ENCODE measurements at places on chromosomes 4 and X.

GRCh38 chr4:85837439-85837733 is 362.4 kb downstream of the ARHGAP24 start:
- no peak for DNase-seq

DNA sequence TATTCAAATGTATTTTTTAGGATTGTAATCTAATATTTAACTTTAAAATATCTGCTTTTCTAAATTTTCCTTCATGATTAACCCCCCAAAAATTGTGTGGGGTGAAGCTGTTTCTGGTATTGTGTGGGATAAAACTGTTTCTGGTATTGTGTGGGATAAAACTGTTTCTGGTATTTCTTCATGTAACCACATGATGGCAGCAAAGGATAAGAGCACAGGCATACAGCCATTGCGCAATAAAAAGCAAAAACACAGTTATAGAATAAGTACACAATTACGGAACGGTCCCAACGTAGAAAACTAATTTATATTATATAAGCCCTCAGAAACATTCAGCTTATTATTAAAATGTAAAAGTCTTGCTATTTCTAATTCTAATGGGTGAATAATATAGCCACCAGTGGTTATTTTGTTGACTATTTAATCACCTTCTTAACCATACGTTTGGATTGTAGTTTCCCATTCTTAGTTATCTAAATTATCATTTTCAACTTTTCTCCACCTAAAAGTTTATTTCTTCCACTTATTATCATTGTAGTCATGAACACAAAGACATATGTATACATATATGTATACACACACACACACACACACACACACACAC is 333.9 kb upstream of the FSTL5 start:
- peak; percentile 34 for DNase-seq

DNA sequence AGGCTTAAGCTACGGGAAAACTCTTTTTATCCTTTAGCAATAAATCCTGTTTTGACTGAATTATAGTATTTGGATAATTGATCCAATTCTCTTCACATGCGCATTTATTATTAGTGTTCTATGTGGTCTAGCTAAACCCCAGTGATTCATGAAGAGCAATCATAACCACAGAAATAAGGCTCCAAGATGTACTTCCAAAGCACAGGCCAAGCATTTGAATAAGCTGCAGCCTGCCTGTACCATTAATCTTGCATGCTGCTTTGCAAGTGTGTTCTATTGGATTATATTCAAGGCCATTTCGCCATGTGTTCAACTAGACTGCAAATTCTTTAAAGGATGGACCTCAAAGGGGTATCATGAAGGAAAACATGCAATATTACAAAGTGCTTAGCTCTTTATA is 385.2 kb upstream of the FAT1 start:
- DNase-seq, result peak; percentile 22

DNA sequence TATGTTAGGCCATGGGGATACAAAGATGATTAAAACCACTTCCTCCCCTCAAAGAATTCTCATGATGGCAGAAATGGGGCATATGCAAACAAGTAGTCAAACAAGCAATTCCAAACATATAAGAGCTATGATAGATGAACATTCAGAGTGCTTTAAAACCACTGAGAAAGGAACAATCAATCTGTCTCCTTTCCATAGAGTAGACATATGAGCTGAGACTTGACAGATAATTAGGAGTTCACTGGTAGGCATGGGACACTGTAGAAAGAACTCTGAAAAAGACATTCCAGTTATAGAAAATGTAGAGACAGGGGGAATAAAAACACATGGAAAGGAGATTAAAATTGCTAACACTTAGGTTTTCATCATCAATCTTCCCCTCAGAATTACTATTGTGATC is 372.8 kb downstream of the KLHL4 start:
- DNase-seq, result no peak

DNA sequence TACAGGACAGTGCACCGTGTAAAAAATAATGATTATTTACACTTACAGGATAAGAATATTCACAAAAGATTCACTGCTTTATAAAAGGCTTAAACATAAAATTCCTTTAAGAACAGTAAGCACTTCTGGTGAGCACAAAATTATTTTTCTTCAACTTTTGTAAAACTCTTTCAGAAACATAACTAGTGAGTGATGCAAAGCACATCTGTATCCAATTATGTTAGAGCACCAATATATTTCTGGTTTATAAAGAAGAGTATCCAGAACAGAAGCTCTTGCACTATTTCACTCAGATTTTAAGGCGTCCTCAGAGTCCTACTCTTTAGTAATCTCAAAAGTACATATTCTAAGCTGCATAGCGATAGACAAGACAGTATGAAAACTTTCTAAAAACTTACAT is 276.0 kb downstream of the C4orf33 start:
- DNase-seq, result peak; percentile 23

DNA sequence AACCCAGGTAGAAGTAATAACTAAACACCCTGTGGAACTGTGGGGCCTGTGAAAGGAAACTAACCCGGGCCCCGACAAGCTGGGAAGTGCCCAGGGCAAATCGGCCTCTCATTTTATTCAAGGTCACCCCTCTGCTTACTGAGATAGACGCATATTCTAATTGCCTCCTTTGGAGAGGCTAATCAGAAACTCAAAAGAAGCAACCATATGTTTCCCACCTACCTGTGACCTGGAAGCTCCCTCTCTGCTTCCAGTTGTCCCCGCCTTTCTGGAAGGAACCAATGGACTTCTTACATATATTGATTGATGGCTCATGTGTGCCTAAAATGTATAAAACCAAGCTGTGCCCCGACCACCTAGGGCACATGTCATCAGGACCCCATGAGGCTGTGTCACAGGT is 23.1 kb upstream of the DHRSX start:
- no peak for DNase-seq

- peak; percentile 75 for DNase-seq
These were observed 21.8 kb downstream of the SPANXC start for GRCh38 chrX:141220342-141221008.

DNA sequence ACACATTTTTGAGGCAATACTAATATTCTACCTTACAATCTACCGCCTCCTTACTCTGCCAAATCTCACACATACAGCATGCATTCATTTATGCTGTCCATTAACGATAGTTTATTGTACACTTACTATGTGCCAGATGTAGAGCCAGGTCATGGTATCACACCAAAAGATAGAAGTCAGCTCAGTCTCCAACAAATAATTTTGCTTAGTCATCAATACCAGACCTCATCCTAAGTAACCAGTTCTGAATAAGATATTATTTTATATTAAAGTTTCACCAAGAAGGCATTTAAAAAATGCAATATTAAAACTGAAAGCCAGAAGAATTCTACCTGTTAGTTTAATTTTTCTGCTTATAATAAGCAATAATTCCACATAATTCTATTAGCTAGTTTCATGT is 60.6 kb upstream of the TTC29 start:
- DNase-seq, result no peak

GRCh38 chrX:69387567-69388487 is 116.3 kb upstream of the NALF2 start:
- peak; percentile 51 for DNase-seq

- peak; percentile 86 for DNase-seq
These were observed 32.6 kb downstream of the DCK start for GRCh38 chr4:71026086-71026485.

DNA sequence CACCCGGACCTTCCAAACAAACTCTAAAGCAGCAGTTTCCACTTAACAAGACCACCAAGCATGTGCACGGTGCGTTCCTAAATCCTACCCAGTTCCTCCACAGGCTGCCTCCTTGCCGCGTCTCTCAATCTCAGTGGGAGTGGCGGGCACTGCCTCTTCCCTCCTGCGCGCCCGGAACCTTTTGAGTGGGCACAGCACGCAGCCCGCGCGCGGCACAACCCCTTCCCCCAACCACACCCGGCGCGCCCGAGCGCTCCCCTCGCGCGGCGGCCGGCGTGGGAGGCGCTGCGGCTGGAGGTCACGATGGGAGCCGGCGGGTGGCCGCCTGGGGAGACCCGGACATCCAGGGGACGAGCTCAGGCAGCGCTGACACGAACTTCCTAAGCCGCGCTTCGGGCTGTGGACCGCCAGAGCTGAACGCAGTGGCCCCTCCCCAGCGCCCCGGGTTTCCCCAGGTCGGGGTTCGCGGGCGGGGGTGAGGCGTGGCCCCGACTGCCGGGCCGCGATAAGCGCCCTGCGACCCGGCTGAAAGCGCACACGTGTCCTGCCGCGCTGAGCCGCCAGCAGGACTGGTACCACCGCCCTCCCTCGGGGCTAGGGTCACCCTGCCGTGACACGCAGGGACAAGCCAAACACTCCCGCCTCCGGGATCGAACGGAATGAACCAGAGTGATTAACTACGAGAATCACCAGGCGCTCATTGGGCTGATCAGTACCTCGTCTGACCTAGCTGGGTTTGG is at the start of gene ABCG2:
Gene ABCG2 (minus strand): TSS at position 151 of the 740 bp plus-strand sequence. CDS start 18,644 bp downstream, outside the sequence.
- DNase-seq, result peak; percentile 77

GRCh38 chr4:127309369-127310102 is 323.2 kb upstream of the INTU start:
- peak; percentile 5 for DNase-seq

DNA sequence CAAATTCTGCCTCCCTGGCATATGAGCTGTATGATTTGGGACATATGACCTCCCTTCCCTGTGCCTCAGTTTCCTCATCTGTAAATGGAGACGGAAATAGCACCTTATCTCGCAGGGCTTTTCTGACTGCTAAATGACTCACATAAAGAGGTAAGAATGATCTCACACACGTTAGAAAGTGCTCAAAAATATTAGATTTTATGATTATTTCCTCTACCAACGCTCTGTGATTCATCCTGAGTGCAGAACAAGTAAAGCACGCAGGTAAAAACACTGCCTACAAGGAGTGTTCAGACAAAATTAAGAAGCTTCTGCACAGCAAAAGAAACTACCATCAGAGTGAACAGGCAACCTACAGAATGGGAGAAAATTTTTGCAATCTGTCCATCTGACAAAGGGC is 21.1 kb downstream of the ACSL1 start:
- DNase-seq, result no peak

GRCh38 chr4:112109360-112110058 is 35.7 kb upstream of the FAM241A start:
- DNase-seq, result no peak

- no peak for DNase-seq
These were observed 770 bp upstream of the TIGD2 start for GRCh38 chr4:89110541-89110985.

DNA sequence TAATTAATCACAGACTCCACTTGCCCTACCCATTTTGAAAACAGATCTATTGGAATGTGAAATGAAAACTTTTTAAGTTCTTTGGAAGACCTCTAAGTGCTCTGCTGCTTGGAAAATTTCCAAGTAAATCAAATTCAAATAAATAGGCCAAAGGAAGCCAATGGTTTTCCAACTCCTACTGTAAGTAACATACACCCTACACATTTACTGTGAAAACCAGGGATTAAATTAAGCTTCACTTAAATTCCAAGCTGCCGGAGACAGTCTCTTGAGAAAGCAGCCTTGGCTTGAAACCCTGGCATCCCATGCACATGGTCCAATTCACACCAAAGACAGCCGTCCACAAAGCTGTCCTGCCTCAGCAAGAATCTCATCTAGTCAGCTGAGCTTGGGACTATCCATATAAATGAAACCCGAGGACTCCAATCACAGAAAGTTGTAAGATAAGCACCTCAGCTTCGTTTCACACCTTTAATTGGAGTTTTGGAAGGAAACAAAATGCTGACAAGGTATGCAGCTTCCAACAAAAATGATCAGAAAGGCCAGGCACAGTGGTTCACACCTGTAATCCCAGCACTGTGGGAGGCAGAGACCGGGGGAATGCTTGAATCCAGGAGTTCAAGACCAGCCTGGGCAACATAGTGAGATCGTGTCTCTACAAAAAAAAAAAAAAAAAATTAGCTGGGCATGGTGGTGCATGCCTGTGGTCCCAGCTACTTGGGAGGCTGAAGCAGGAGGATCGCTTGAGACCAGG is 88.6 kb downstream of the APBB2 start:
- peak; percentile 39 for DNase-seq

DNA sequence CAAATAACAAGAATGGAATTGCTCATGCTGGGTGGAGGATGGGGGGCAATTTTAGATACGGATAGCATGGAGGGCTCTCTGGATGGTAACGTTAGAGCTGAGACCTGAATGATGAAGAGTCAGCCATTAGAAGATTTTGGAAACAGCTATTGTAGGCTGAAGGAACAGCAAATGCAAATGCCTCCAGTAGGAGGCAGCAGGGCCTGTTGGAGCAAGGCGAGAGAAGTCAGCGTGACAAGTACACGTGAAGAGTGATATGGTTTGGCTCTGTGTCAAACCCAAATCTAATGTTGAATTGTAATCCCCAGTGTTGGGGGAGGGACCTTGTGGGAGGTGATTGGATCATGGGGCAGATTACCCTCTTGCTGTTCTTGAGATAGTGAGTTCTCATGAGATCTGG is 59.3 kb upstream of the SOD3 start:
- peak; percentile 11 for DNase-seq

DNA sequence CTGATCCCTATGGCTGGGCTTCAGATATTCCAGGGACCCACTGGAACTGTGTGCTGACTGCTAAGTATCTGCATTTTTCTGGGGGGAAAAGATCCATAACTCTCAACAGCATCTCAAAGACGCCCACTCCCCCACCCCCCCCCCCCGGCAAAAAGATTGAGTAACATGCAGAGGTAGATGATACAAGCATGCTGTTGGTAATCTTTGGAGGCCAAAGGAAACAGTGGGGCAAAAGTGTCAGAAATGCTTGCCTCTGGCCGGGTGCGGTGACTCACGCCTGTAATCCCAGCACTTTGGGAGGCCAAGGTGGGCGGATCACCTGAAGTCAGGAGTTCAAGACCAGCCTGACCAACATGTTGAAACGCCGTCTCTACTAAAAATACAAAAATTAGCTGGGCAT is 12.2 kb downstream of the XPNPEP2 start:
- no peak for DNase-seq

GRCh38 chrX:147848543-147849443 is 62.9 kb upstream of the FMR1 start:
- DNase-seq, result no peak

- no peak for DNase-seq
These were observed 53.7 kb upstream of the TADA2B start for GRCh38 chr4:6989331-6989923.

GRCh38 chr4:54495641-54496040 is 162.1 kb upstream of the KIT start:
- DNase-seq, result peak; percentile 22
